ENCODE measurements at places on chromosomes 3 and 15.
A peak's percentile ranks its signal among the peaks of the same experiment; 100 is the strongest.

- DNase-seq, result no peak
Observed at GRCh38 chr3:45498532-45498931, 96.0 kb upstream of the LIMD1 start.

DNA sequence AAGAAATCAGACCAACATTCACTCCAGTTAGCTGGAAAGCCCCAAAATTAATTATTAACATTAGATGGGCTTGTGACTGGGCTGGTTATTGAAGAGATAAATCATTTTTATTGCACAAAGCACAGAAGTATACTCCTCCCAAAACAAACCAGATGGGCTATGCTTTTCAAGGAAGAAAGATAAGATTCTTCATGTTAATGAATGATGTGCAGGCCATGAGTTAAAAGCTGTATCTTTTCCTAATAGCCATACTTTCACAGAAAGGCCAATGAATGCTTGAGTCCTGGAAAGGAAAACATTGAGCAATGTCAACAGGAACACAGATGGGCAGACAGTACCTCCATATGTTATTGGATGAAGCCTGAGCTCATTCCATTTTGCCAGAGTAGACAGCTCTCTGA is 55.4 kb downstream of the OCA2 start:
- DNase-seq, result no peak

- no peak for DNase-seq
Observed at GRCh38 chr15:32668942-32669341, 27.4 kb downstream of the SCG5 start.

DNA sequence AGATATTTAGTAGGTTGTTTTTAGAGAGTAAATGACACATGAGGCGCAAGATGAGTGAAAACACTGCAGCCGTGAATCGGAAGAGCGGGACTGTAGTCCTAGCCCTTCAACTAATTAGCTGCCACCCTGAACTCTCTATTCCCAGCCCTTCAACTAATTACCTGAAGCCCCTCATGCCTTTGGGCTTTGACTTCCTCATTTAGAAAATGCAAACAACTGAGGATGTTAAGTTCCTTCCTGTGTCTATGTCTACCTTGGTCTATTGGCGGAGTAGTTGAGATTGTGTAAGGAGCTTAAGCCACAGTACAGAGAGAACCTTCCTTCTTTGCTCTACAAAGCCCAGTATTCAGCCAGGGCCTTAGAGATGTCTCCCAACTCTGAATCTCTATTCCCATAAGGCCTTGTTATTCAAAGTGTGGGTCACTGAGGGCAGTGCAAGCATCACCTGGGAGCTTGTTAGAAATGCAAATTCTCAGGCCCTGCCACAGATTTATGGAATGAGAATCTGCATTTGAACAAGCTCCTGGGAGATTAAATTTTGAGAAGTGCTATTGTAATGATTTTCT is 71.8 kb upstream of the SCN5A start:
- DNase-seq, result no peak

DNA sequence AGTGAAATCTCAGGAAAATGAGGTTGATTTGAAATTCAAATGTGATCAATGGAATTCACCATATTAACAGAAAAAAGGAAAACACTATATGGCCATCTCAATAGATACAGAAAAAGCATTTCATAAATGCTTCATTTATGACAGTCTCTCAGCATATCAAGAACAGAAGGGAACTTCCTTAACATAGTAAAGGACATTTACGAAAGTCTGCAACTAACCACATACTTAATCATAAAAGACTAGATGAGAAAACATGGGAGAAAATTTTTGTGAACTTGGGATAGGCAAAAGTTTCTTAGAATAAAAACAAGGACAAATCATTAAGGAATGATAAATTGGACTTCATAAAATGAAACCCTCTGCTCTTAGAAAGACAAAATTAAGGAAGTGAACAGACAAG is 24.7 kb upstream of the TIPARP start:
- no peak for DNase-seq

GRCh38 chr3:71910108-71910507 is 125.2 kb upstream of the PROK2 start:
- no peak for DNase-seq

DNA sequence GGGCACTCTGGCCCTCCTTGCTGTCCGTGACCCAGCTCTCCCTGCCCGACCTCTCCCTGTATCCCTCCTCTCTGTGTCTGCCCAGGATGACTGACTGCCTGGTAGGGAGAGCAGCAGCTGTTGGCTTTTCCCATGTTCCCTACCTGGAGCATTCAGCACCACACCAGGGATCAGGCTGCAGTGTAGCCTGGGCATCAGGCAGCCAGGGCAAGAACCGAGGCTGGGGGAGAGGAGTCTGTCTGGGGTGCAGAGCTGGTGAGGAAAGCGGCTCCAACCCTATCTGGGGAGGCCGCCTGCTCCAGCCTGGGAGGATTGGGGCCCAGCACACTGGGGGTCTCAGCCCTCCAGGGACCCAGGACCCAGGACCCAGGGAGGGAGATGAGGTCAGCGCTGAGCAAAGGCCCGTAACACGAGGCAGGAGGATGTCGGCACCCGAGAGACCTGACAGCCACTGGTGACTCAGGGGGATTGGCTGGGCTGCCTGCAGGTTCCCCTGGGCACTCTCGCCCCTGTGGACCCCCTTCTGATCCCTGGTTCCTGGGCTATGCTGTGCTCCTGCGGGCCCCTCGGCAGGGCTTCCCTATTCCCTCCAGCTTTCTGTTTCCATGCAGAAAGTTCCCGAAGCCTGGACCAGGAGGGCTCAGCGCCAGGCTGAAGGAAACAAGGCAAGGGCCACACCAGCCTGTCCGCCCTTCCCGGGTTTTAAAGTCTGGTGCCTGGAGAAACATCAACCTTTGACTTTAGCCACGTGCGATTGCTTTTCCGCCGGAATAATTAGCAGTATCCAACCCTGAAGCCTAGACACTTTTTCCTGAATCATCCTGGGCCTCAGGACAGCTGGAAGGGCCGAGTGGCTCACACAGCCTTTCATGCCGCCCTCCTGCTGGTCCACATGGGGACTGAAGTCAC is 128.2 kb upstream of the MEF2A start:
- DNase-seq, result no peak

DNA sequence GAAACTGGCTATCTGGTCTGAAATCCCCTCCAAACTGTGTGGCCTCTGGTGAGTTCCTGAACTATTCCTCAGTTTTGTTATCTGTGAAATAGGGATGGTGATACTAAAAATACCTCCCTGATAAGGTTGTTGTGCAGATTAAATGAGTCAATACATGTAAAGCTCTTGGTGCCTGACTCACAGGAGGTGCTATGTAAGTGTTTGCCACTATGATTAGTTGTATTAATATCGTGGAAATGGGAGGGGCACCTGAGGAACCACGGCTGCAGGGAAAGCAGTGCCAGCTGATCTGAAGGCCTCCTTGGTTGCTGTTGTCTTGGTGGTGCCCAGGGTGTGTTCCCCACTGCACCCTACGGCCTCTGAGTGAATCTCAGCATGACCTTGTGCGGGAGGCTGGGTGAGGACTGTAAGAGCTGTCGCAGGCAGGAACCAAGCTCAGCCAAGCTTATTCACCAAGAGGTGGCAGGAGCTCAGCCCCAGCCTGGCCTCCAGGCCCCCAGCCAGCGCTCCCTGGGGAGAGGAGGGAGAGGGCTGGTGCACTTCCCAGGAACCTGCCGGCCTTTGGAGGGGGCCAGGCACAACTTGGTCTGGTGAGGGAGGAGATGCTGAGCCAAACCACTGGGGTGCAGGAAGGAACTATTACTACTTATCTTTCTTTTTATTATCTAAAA is 44.8 kb upstream of the CCDC174 start:
- DNase-seq, result no peak

DNA sequence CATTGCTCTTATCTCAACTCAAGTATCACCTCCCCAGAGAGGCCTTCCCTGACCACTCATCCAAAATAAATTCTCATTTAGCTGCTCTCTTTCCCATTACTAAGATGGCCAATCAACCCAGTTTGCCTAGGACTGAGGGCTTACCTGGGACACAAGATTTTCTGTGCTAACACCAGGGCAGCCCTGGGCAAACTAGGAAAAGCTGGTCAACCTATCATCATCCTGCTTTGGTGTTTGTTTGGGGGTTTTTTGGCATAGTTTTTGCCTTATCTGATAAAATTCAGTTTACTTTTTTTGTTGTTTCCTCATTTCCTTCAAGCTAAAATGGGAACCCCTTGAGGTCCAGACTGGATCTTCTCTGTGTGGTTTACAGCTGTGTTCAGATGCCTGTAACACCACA is 131.4 kb upstream of the NR2F2 start:
- DNase-seq, result no peak

GRCh38 chr15:78195735-78196201 is 38.6 kb downstream of the ACSBG1 start:
- DNase-seq, result peak; percentile 34

DNA sequence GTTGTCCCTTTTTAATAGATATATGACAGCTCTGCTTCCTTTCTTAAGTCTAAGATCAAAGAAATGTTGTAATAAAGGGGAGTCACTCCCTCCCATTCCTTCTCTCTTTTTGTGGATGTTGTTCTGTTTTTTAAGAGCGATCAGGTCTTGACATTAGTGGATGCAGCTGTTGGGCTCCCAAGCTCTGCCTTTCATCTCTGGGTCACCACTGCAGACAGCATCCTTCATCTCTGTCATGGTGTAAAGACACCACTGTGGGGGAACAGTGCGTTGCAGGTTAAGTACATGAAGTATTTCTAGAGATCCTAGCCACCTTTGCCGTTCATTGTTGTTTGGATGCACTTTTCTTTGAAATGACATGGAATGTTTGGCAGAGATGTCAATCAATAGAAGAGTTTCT is 17.7 kb downstream of the FNDC3B start:
- DNase-seq, result no peak

DNA sequence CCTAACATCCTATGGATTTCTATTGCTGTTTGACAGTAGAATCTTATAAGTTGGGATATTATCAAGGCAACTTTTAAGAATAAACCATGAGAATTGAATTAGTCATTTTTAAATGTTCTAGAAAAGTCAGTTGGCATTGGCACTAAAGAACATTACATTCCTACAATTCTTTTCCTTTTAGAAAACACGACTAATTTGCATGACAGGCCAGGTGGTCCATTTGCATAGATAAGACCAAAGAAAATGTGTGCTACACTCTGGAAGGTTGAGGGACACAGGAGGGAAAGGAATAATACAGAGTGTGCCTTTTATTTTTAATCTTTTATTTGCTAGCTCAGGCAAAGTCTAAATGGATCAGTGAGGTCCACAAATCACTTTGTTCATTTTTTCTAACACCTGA is 962.3 kb downstream of the EPHA3 start:
- no peak for DNase-seq

DNA sequence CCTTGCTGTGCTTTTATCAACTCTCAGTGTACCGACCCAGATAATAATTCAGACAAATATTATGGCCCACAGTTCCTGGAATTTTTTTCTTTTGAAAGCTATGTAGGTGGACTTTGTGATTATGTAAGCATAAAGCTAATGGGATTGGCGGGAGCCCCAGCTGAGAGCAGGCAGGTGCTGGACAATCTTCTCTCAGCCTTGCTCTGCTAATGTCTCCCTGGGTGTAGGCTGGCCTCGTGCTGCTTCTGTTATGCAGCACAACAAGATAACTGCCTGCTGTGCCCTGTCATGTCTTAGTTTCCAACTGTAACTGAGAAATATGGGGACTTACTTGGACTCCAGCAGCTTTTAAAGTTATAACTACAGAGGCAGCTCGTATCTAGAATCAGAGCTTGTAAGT is 415.0 kb downstream of the PDCD6IP start:
- no peak for DNase-seq

DNA sequence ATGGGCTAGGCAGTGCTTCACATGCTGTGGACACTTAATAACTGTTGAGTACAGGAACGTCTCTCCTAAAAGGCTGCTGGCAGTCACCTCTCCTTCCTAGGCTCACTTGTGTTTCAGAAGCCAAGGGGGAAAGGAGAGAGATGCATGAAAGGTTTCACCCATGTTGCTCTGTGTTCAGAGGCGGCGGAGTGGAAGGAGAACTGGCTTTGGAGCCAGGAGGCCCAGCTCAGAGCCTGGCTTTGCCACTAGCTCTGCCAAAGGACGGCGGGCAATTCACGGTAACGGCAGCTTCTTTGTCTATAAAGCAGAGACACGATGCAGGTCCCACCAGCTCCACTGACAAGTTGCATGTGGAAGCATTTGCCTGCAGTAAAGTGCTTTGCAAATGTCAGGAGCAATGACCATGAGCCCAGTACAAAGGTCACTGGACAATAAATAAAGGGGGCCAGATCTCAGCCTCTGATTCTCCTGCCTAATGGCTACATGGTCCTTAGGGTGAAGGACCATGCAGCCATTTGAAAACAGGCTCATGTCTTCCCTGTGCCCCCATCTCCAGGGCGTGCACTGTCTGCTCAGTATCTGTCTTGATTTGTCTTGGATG is 171.7 kb upstream of the TLE3 start:
- no peak for DNase-seq

DNA sequence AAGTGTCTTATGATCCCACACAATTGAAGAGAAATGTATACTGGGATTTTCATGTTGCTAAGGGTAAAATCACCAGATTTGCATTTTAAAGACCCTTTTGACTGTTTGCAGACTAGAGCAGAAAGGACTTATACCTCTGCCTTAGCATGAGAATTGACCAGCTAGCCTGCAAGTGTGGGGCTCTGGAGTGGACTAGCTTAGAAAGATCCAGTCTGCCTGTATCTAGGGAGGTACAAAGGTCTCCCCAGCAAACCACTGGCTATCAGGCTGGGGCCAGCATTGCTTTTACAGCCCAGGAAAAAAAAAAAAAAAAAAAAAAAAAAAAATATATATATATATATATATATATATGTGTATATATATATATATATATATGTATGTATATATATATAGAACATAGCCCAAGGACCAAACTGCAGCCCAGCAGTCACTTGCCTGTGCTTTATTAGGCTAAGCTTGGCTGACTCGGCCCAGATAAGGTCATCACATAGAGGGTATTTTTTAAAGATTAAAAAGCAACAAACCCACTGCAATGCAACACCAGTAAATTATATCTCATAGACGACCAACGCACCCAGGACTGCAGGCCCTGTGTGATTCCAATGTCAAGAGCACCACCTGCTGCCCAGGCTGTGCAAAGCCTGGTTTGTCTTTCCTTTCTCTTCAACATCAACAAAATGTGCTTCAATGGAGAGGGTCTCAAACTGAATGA is 63.7 kb downstream of the DCLK3 start:
- peak; percentile 77 for DNase-seq

- no peak for DNase-seq
Observed at GRCh38 chr3:130939753-130940152, 45.9 kb downstream of the ATP2C1 start.
